ENCODE measurements at places on chromosomes 1 and 21.

GRCh38 chr1:230122366-230123279 lies 55.6 kb downstream of the GALNT2 start:
- DNase-seq = no peak

DNA sequence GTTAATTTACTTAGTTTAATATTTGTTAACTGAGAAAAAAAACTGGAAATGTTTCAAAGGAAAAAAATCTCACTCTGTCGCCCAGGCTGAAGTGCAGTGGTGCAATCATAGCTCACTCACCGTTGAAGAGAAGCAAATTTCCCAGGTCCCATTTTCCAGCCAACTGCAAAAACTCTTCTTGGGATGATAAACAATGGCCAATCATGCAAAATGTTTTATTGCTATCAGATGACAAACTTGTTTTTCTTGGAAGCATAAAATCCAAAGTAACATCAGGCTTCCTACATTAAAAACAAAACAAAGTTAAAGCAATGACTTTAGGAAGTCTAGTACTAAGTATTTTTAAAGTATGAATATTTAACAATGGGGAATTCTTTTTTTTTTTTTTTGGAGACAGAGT lies 84.9 kb downstream of the LYST start:
- no peak for DNase-seq

DNA sequence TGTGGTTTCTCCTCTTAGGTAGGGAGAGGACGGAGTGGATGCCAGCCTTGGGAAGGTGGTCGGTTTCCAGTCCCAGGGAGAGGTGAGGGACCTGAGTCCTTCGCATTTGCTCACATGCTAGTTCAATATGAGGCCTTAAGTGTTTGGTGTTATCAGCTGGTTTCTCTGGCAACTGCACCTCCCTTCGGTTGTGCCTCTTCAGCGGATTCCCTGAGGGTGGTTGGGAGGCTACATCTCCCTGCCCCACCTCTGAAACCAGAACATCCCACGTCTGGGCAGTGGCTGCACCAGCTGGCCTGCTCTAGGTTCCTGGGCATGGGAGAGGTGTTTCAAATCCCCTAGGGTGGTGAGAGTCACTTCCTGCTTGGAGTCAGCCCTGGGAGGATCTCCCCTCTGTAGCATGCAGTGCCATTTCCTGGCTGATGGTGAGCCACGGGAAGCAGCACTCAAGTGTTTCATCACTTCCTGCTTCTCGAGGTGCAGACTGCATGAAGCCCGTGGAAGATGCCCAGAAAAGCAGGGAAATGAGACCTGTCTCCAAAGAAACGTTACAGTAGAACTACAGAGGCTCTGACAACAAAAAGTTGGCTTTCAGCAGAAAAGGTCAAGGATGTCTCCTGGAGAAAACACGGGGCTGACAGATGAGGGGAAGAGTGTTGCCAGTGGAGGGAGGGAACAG lies 4.5 kb downstream of the TMEM125 start:
- no peak for DNase-seq

- no peak for DNase-seq
These were observed 132.7 kb downstream of the DMRTB1 start for GRCh38 chr1:53591924-53592323.

DNA sequence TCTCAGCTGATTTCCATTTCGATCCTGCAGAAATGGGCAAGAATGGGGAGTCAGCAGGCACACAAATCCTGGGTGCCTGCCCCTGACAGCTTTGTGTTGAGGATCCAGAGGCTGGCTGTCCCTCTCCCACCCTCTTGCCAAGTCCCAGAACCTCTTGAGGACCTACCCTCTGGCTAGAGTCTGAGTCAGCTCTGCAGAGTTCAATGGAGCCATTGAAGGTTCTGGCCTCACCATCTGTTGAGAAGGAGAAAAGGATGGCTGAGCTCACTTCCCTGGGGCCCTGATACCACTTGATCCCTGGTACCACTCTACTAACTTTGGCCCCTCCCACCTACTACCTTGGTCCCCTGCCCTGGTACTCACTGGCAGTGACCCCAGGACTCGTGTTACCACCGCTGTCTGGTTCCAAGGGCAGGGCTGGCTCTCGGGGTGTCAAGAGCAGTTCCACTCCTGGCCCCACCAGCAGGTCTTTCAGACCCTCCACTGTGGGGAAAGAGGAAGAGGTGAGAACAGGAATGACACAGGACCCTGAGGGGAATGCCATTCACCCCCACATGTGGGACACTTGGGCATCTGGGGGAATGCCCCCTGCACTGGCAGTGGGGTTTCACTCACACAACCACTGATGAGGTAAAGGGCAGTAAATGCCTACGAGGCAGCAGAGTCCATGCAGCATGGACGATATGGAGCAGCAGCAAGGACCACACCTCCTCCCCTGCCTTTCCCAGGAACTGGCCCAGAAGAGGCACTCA lies 10.5 kb downstream of the RXFP4 start:
- no peak for DNase-seq

- DNase-seq = no peak
These were observed 30.9 kb downstream of the SLC37A1 start for GRCh38 chr21:42544544-42544943.

DNA sequence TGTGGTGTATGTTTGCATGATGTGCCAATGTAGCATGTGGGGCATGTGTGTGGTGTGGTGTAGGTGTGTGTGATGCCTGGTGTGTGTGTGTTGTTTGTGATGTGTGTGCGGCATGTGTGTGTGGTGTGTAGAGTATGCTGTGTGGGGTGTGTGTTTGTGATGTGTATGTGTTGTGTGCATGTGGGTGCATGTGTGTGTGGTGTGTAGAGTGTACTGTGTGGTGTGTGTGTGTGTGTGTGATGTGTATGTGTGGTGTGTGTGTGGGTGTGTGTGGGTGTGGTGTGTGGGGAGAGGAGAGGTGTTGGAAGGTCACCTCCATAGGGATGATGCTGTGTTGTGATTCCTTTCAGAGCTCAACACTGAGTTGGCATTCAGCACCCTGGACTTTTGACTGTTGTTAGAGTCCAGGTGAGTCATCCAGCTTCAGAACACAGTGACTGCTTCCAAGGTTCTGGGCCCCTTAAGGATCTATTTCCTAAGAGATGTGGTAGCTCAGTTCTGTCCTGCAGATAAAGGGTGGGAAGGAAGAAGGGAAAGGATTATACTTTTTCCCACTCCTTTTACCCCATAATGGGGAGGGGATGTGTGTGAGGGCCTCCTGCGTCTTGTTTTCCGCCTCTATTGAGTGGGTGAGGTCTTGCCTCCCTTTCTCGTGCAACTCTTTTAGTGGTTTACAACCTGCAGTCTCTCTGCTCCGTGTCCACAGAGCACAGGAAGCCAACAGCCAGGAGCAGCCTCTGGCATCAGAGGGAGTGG lies 47.6 kb downstream of the RHOU start:
- DNase-seq = no peak

GRCh38 chr1:81678779-81679178 lies 122.0 kb upstream of the ADGRL2 start:
- no peak for DNase-seq

DNA sequence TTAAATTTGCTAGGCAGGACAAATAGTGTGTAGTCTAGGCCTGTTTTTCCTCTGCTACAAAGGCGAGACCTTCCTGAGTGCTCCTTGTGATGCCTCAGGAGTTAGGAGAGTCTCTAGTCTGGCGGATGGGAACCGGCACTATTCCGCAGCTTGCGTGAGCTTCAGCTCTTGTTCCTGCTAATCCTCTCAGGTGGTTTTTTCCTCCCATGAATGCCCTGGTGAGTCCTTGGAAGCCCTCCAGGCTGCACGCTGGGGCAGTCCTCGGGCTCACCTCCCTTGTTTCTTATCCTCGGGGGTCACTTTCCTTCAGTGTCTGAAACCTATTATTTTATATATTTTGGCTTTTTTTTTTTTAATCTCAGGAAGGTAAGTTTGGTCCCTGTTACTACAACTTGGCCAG lies 28.2 kb downstream of the UTS2 start:
- no peak for DNase-seq

GRCh38 chr1:38614861-38615260 lies 244.7 kb downstream of the RRAGC start:
- DNase-seq = no peak

DNA sequence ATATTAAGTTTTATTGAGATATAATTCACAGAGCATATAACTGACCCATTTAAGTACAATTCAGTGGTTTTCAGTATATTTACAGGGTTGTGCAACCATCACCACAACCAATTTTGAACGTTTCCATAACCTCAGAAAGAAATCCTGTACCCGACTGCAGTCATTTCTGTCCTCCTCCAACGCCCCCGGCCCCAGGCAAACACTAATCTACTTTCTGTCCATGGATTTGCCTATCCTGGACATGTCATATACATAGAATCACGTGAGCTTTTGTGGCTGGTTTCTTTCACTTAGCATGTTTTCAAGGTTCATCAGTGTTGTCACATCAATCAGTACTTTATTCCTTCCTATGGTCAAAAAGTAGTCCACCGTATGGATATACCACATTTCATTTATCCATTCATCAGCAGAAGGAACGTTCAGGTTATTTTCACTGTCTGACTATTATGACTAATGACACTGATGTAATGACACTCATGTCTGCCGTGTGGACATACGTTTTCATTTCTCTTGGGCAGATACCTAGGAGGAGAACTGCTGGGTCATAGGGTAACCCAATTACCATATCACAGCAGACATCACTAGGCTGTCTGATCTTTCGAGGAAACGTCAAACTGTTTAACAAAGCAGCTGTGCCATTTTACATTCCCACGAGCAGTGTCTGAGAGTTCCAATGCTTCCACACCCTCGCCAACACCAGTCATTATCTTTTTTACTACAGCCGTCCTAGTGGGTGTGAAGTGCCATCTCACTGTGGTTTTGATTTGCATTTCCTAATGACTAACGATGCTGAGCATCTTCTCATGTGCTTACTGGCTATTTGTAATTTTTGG lies 30.8 kb downstream of the MRPL37 start:
- no peak for DNase-seq

DNA sequence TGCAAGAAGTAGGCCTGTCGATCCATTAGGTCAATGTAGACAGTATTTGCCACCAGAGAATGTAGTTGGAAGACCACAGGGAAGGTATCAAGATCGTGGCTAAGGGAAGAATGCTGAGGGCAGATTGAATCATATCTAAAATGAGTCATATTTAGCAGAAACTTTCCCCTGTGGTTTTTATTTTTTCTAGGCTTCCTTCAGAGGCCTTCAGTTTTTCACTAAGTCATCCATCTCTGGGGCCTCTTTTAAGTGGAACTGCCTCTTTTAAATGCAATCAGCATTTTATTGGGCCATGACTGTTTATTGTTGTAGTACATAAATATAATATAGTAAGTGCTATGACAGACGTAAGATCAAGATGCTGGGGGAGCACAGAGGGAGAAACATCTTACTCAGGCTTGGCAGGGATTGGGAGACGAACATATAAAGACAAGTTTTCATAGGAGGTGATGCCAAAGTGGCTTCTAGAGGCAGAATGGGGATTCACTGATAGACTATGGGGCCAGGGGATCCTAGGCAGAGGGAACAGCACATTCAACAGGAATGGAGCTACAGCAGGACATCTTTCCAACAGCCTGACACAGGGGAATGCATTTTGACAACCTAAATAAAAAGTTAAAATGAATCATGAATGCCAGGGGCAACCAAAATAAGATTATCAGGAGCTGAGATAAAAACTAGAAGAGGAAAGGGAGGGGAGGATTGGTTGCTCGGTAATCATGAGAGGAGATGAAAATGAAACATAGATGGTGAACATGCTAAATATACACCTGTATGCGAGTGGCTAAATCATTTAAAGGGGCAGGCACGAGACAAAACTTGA lies 20.1 kb downstream of the UBE2U start:
- DNase-seq = no peak

- DNase-seq = no peak
These were observed 7.3 kb downstream of the NID1 start for GRCh38 chr1:236057546-236057945.

DNA sequence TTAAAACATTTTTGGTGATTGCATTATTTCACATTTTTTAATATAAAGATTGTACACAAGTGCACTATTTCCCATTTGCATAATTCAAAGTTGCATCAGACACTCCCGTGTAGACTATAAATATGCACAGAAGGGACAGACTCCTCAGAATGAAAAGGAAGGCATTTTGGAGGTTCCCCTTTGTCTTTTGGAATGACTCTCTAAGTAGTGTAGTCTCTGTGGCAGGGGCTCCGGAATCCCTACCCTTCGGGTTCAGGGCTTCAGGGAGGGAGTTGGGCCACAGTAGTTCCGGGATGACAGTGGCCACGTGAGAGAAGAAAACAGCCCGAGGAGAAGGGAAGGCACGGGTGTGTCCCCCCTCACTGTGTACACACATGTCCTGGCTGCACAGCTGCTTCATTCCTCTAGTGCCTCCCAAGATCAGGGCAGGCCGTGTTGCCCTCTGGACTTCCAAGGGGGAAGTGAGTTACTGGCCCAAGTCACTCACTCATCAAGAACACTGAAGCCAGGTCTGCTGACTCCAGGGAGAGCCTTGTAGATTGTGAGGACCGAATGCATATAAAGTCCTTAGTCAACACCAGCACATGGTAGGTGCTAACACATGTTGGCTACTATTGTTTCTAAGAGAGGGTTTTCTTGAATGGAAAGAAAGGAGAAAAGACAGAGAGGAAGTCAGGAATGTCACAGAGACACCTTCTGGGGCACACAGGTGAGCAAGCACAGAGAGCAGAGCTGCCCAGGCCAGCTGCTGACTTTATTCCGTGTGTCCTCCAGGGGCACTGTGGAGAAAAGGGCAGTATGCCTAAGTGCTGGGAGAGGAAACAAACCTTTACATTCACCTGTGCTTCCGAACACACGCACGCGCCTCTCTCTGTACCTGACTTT lies 39.8 kb downstream of the LHX4 start:
- DNase-seq = no peak

- no peak for DNase-seq
These were observed 129.6 kb downstream of the SYT2 start for GRCh38 chr1:202580619-202581018.

- no peak for DNase-seq
These were observed 144.4 kb upstream of the HNRNPU start for GRCh38 chr1:245008761-245009160.

DNA sequence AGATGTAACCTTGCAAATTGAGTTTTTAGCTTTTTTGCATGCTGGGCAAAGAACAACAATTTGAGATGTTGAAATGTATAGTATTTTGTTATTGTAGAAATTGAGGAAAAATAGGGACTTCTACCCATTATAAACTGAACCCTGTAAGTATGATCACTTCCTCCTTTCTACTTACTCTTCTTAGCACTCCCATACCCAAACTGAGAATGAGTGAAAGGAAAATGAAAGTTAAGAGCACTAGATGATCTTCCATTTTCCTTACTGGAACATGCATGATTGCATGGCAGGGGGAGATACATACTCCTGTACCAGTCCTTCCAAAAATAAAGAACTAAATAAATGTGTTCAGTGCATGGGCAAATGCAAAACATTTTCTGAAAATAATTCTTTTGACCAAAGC lies 107.4 kb upstream of the KIAA1614 start:
- DNase-seq = no peak

- DNase-seq = no peak
These were observed 147.0 kb downstream of the PLPP3 start for GRCh38 chr1:56432166-56432971.

DNA sequence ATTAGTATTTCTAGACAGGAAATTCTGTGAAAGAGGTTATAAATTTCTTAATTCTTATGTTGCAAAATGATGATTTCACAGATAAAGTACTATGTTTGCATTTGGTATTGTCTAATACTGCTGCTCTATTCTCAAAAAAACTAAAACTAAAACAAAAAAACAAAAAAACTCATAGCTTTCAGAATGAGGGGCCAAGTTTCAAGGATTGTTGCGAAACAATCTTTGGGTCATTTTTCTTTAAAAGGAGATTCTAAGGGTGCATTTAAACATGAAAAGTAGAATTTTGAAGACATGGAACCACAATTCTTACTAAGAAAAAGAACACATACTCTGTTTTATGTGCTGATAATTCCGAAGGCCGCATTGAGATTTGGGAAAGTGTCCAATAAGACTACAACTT lies 645.1 kb downstream of the ADGRL2 start:
- no peak for DNase-seq

GRCh38 chr1:159011751-159012150 lies 2.0 kb downstream of the IFI16 start:
- DNase-seq = no peak
